ENCODE measurements at places on chromosomes 16 and 17.

DNA sequence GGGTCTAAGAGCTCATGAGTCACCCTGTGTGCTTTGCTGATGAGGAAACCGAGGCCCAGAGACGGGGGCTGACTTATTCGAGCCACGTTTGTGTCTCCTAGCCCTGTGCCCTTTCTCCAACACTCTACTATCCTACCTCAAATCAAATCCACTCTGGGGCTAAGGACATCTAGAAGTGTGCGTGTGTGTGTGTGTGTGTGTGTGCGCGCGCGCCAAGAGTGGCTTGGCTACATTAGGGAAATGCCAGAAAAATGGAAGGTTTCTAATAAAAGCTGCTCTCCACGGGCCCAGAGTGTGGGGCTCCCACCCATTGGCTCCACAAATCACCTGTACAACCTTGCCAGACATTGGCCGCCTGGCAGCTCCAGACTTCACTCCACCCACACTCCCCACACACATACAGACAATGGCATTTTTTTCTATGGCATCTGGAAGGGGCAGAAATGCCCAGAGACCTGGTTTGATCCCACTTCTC lies 30.3 kb upstream of the PHOSPHO1 start:
- DNase-seq = no peak

DNA sequence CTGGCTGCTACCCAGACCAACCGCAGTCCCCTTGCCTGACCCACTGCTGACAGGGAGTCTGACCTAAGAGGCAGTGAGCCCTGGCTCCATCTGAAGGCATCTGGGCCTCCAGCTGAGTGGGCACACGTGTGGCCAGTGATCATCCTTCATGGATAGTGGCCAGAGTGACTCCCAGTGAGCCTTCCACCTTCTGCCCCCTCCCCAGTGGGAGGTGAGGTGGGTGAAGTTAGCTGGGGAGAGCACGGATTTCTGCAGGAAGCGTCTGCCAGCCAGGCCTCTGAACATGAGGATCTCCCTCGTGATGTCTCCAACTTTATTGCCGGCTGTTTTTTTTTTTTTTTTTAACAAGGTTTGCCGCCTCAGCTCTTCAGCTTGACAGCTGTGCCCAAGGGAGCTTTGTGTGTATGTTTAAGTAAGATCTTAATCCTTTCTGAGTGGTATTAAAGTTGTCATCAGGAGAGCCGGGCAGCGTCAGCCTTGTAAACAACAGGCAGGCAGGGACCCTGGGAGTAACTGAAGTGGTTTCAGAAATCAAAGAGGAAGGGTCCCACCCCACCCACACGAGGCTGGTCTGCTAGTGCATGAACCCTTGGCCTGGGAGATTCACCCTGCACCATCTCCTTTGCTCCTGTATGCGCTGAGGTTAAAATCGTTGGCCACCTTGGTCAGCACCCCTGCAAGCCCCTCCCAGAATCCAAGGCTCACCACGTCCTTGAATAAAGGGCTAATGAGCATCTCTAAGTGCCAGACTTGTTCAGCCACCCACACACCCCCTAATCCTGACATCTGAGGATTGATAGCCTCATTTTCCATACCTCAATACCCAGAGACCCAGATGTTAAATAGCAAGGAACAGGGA lies 33.3 kb downstream of the RHBDL3 start:
- DNase-seq = no peak

GRCh38 chr17:33888455-33888854 lies 366.6 kb upstream of the CCL2 start:
- DNase-seq = no peak

DNA sequence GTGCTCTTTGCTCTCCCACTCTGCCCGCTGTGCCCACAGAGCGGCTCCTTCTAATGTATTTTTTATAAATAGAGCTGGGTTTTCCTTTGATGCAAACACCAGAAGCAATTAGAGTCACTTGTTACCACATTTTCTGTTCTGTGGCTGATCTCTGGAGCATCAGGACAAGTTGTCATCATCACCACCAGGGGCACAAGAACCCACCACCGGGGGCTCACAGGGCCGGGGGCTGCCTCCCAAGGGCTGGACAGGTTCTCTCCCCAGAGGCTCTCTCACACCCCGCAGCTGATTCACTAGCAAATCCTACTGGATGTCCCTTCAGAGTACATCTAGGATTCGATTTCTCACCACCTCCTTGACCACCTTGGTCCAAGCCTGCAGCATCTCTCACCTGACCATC lies 18.5 kb downstream of the C16orf82 start:
- no peak for DNase-seq

GRCh38 chr16:48907906-48908634 lies 298.1 kb upstream of the N4BP1 start:
- DNase-seq = no peak

DNA sequence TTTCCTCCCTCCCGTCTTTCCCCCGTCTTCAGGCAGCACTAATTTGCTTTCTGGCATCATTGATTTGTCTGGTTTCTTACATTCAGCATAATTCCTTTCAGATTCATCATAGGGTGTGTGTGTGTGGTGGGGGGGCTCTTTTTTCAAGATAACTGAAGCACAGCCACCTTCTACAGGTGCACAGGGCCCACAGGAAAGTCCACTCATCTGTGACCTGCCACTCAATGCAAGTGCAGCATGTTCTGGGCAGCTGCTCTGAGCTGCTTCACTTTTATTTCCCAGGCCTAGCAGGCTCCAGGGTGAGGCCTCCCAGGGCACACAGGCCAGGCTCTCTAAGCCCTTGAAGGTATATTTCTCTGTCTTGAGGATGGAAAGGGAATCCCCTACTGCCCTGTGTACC lies 35.2 kb upstream of the MYH10 start:
- no peak for DNase-seq

DNA sequence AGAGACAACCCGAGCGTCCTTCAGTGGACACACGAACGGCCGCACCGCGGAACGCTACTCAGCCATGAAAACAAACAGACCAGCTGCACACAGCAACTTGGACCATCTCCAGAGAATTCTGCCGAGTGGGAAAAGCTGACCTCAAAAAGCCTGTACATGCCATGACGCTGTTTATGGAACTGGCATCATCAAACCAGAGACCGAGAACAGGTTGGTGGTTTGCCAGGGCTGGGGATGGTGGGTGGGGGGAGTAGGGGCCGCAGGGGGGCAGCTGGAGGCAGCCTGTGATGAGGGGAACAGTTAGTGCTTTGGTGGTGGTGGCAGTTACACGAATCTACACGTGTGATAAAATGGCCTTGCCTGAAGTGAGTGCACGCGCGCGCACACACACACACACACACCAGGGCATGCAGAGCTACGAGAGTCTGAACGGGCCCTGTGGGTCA lies 169.8 kb downstream of the LAT start:
- no peak for DNase-seq

DNA sequence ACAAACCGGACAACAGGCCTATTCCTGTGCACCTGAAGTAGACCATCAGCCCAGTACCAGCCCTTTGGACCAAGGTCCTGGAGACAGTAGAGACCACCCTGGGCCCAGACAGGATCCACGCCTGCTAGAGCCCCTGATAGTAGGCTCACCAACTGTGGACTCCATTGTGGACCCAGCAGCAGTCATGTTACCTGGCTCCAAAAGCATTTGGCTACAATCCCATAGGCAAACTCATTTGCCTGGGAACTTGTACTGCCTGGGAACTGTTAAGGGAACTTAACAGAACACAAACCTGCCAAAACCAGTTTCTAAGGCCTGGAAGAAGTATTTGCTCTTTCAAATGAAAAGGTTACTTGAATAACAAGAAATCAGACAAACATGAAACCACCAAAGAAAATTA lies 10.0 kb upstream of the ACSM1 start:
- no peak for DNase-seq

- no peak for DNase-seq
These were observed 129.9 kb downstream of the PITPNC1 start for GRCh38 chr17:67506966-67507365.

DNA sequence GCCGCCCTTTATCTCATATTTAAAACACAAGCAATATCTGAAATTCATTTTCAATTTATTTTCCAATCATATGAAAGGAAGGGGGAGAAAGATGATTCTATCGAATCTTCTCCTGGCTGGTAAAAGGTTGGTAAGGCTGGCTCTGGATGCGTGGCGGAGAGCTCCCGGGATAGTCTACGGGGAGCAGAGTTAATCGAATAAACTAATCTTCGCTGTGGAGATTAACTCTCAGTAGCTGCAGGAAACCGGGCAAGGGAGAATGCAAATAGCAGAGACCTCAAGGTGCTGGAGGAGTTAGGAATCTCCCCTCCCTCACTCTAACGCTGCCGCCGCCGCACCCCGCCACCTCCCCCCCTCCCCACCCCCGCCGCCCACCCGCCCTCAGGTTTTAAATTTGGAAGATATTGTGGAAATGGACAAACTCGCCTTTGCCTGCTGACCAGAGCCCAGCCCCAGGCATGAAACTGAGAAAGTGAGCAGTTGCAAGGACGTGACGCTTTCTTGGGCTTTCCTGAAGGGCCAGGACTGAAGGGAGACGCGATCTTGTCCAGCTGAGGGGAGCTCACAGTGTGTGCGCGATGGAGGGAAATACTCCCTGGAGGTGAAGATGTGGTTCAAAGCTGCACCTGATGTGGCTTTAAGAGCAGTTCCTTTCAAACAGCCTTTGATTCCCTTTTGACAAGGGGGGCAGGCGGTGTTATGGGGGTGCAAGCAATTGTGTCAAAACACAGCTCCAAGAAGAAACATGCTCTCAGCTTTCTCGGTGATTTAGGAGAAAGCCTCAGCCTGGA lies 308.2 kb upstream of the IRX3 start:
- DNase-seq = no peak

DNA sequence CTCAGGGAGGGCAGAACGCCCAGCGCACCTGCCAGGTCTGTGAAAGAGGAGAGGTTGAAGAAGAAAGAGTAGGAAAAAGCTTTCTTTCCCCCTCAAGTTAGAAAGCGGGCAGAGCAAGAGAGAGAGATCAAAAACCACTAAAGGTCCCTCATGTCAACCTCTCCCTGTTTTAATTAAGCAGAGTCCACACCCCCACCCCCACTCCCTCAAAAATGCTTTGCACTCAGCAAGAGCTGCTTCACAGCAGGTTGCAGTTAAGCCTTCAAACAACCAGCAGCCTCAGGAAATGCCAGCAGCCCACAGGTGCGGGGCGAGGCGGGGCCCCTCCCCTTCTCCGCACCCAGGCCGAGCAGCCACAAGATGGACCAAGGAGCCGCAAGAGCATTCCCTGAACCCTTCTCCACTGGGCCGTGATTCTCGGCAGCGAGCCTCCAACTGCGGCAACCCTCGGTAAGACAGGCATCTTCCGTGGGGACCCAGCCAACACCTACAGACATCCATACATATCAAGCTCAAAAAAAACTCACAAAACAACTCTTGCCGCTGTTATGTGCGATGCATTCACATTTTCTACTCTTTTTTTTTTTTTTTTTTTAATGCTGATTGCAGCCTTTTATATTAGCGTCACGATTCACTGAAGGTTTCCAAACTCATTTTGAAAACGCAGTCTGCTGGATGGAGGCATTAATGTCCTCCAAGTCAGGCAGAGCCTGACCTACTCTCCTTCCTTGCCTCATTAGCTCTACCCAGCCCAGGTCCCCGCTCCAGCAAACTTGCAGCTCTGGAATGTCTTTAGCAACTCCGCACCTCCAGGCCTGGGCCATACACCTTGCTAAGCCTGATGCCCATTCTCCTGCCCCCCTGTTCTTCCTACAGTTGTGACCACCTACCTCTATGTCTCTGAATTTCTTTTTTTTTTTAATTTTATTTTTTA lies 66.1 kb downstream of the AXIN2 start:
- no peak for DNase-seq

DNA sequence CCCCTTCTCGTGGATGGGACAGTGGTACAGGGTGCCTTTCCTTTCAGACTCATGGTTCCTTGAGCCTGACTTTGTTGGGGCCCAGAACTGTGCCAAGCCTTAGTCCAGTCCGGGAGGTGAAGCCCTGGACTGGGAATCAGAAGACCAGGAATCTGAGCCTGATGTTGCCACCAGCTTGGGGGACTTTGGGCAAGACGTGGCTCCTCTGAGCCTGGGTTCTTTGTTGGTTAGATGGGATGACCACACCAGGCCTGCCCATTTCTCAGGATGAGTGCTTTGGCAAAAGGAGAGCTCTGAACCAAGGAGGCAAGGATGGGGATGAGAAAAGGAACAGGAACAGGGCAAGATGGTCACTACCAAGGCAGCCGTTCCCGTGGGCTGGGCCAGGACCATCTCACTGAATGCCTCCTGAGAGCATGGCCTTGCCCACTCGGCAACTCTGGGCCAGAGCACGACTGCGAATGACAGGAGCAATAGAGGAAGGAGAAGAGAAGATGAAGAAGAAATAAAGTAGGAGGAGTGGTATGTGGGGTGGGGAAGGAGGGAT lies 32.5 kb downstream of the PITPNM3 start:
- DNase-seq = no peak

GRCh38 chr17:55710410-55710809 lies 12.3 kb downstream of the TMEM100 start:
- DNase-seq = no peak

DNA sequence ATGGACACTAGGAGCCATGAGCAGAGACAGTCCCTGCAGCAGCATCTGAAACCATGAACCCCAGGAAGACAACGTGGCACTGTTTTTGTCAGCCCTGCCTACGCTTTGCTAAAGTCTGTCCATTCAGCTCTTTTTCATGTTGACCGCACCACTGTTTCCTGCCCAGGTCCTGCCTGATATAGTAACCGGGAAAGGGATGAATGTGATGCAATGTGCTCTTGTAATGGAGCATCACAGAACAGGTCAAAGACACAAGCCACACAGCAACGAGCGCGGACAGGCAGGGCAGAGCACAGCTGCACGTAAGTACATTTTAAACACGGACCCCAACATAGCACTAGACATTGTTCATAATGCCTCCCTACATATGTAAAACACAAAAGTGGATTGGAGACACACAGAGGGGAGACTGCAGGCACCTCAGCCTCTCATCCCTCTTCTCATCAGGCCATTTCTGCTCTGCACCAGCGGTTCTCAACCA lies 16.9 kb upstream of the TNFRSF13B start:
- DNase-seq = no peak

GRCh38 chr17:17073581-17074403 lies 31.5 kb downstream of the MPRIP start:
- DNase-seq = no peak

- DNase-seq = no peak
These were observed 96.2 kb downstream of the TMEM132E start for GRCh38 chr17:34675605-34676004.

GRCh38 chr17:79975498-79976134 lies 60.1 kb downstream of the TBC1D16 start:
- DNase-seq = no peak

- DNase-seq = no peak
These were observed 96.4 kb upstream of the SHISA6 start for GRCh38 chr17:11144358-11145233.

GRCh38 chr17:956905-957304 lies 22.7 kb downstream of the NXN start:
- no peak for DNase-seq

GRCh38 chr17:33112763-33113162 lies 121.1 kb downstream of the SPACA3 start:
- DNase-seq = no peak

All from activated CD8-positive, alpha-beta memory T cell treated with anti-CD3 and anti-CD28 coated beads for 1 hour (primary cell).